Aorta (tissue), 5 donors: ENCODE measurements at places on chromosomes 4 and X. TPM values are rescaled to one million over a fixed set of nuclear protein-coding genes. Genes with fewer than 3 reads are reported as not detected.

- no peak for DNase-seq
Measured at GRCh38 chr4:123484291-123484926, 87.8 kb downstream of the SPRY1 start.

- DNase-seq: no peak
Measured at GRCh38 chr4:97238956-97239666, 904.2 kb downstream of the STPG2 start.

DNA sequence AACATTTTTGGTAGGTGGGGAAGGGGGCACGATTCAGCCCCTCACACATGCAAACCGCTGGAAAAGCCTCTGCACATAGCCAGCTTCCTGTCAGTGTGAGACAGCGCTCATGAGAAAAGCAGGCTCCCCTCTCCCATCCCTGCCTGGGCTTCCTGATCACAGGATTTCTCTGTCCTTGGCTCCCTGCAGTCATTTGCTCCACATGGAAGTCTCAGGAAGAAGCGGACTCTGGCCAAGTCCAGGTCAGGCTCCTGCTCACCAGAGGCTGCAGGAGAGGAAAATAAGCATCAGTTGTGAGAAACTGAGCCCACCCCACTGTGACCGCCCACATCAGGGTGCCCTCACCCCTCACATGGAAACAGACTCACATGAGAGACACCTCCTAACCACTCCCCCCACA, 664.3 kb upstream of the TENM3 start:
- DNase-seq: no peak

GRCh38 chrX:48460606-48461005, 9.5 kb downstream of the SLC38A5 start:
- no peak for DNase-seq

The GAGE12E gene
- not detected for total RNA-seq

- DNase-seq: no peak
Measured at GRCh38 chrX:149825424-149825823, 43.7 kb downstream of the MAGEA9 start.

GRCh38 chr4:98162696-98163095, 19.4 kb upstream of the STPG2 start:
- DNase-seq: no peak

DNA sequence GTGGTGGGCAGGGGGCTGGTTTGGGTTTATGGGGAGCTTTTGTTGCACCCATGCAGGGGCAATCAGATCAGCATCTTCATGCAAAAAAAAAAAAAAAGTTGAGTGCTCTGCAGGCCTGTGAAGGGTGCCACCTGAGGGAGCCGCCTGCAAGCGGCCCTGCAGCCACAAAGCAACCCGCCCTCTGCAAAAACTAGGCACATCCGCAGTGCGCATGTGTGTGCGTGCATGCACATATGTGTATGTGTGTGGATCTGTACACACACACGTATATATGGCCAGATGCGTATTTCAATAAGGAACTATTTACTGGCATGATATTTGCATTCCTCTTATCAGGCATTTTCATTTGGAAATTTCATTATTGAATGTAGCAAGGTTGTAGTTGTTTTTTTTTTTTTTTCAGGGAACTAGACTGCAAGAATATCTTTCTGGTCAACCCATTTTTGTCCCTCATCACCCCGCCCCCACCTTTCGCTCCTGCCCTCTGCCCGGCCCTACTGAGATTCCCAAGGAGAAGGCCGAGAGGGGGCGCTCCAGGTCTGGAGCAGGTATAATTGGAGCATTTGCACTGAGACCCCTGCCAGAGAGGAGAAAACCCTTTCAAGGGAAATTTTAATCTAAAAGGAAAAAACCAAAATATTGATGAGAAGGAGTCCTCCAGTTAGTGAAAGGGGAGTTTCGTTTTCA, 18.1 kb downstream of the CCNQ start:
- DNase-seq: no peak

DNA sequence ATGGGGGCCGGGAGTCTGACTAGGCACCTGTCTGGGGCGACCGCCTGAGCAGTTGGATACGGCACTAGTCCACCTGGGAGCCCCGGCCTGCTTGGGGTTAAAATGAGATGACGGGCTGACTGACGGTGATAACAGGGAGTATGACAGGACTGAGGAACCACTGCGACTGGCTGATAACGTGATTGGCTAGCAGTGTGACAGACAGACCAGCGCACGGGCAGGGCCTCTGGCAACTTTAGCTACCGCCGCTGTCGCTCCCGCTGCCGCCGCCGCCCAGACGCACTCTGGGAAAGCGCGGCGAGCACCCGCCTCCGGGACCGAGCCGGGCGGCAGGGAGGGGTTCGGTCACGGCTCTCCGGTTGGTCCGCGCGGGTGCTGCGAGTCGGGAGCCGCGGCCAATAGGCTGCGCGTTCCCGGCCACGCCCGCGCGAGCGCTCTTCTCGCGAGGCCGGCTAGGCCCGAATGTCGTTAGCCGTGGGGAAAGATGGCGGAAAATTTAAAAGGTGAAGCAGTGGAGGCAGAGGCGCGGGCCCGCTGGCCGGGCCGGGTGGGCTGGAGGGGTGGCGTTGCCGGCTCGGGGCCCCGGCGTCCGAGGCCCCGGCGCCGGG, at the start of gene SUV39H1:
TSS of gene SUV39H1 (plus strand) at position 434 of the 608 bp plus-strand sequence. CDS start at position 485, 51 bp downstream.
- peak; percentile 95 for DNase-seq

DNA sequence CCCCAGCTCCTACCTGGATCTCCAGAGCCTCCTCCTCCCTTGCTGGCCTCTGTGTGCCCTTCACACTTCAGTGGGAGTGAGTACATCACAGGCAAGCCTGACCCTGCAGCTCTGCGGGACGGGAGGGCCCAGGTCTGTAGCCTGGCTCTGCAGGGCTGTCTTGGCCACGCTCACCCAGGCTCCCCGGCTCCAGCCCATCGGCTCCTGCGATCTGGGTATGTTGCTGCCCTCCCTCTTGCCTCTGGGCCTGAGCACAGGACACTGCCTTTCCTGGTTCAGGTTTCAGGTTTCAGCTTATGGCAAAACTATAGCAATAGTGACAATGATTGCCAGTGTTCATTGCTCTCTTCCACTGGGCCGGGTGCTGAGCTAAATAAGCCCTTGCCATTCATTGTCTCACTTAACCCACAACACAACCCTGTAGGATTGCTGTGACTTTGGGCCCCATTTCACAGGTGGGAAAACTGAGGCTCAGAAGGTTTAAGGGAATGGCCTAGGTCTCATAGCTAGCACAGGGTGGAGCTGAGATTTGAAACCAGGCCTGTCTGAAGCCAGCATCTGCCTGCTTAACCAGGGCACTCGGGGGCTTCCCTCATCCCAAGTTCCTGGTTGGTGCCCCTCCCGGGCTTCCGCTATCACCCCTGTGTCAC, 44.6 kb upstream of the SORCS2 start:
- no peak for DNase-seq

DNA sequence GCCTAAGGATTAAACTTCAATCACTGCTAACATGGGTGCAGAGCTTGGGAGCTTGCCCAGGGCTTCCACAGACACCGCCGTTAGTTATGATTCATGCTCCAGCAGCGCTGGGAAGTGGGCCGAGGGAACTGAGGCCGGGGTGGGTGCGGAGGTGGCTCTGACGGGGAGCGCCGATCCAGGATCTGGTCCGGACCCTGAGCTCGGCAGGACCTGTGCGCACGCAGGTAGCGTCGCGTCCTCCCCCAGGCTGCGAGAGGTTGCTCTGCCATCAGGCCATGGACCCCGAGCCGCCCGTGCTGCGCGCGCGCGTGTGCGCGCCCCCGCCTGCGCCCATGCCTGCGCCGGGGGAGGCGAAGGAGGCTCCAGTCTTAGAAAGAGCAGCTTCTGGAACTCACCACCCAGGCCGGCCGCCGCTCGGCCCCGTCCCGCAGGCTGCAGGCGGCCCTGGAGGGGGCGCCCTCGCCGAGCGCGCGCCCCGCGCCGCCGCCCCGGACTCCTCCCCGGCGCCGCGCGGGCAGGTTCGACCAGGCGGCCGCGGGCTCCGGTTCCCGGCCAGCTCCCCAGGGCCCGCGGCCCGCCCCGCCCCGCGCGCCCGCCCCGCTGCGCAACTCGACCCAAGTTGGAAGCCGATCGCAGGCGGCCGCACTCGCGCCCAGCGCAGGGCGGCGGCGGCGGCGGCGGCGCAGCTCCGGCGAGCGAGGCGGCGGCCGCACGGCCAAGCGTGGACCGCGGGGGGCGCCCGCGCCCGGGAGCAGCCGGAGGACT, 732 bp upstream of the ADRA2C start:
- peak; percentile 90 for DNase-seq

DNA sequence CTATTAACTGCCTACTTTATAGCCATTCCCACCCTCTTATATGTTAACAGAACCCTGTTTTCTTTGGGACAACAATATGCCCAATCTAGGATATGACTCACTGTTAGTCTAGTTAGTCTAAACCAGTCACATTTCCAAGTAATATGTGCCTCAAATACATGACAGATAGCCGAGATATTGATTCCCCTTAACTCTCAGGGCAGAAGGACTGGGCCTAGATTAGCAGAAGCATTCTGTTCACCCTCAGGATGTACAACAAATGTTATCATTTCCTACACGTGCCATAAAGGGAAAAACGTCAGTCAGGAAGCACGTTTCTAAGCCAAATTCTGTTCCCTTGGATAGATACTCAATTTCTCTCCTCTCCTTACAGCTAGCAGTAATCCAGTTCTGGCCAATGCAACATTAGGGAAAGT, 114.1 kb downstream of the SLC10A7 start:
- no peak for DNase-seq

- DNase-seq: no peak
Measured at GRCh38 chr4:121989715-121990114, 37.9 kb upstream of the TRPC3 start.

- no peak for DNase-seq
Measured at GRCh38 chrX:103658681-103659433, 27.6 kb downstream of the MORF4L2 start.

The NAP1L2 gene
- total RNA-seq: 7.2 TPM

The ADH1A gene
- total RNA-seq: 2.7 TPM

GRCh38 chrX:69807400-69807799, 191.5 kb downstream of the EDA start:
- DNase-seq: no peak

- no peak for DNase-seq
Measured at GRCh38 chrX:39063702-39064101, 262.4 kb downstream of the MID1IP1 start.

The POLN gene
- 3.2 TPM for total RNA-seq

DNA sequence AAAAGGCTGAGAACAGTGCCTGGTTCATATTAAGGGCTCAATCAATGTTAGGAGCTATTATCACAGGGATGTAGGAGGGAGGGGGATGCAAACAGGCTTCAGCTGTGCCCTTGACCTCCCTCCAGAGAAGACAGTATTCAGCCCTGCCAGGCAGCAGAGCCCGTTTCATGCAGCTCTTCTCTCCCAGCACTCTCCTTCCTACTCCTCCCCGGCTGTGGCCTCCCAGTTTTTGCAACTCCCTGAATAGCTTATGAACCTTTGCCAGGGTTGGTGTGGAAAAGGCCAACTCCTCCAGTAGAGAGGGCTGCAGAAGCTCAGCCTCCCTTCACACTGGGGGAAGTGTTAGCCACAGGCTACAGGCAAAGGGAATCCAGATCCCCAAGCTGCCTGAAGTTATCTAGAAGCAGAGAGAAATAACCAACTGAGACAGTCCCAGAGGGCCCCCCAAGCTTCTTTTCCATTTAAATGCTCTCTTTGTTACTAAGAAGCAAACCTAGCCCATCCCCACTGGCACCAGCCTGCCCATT, 31.7 kb upstream of the APLN start:
- peak; percentile 54 for DNase-seq

The HSFX1 gene
- total RNA-seq: 2.2 TPM

GRCh38 chr4:173482330-173482931, 47.6 kb downstream of the HAND2 start:
- no peak for DNase-seq

DNA sequence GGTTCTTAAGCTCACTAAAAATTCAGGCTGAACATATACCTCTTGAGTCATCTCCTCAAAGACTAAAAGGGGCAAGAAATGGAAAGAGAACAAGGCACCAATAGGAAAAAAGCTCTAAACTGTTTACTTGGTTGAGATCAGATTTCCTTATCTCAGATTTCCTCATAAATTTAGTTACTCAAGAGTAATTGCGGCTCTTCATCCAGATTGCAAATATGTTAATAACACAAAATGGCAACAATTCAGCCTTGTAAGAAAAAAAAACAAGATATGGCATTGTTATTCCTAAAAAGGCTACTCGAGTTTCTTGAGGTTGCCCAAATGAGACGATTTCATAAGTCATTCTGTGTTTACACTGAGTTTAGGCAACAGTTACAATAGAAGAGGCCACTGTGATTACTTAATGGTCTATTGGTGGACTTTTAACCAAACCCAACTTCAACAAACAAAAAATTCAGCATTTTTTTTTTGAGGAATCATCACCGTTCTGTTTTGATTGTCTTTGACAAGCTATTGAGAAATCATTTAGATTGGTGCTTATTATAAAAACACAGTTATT, 97.9 kb upstream of the PDHA1 start:
- no peak for DNase-seq

The KLKB1 gene
- 1.2 TPM for total RNA-seq

GRCh38 chr4:101171747-101172146, 175.6 kb downstream of the PPP3CA start:
- no peak for DNase-seq

DNA sequence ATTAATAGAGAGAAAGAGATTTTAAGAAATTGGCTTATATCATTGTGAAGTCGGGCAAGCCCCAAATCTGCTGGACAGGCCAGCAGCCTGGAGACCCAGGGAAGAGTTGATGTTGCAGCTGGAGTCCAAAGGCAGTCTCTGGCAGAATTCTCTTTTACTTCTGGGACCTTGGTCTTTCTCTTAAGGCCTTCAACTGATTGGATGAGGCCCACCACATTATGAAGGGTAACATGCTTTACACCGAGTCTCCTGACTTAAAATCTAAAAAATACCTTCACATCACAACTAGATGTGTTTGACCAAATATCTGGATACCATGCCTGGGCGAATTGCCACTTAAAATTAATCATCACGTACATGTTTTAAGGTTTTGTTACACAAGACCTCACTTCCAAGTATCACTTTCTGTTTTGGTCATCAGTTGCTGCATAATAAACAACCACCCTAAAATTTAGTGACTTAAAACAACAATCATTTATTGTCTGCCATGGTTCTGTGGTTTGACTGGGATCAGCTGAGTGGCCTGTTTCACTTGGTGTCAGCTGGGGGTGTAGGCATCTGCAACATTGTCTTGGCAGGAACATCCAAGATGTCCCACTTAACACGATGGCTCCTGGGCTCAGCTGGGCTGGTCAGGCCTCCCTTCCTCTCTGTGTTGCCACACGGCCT, 3.4 kb downstream of the CD38 start:
- DNase-seq: no peak

- no peak for DNase-seq
Measured at GRCh38 chrX:73817393-73818199, 254.6 kb downstream of the CHIC1 start.

DNA sequence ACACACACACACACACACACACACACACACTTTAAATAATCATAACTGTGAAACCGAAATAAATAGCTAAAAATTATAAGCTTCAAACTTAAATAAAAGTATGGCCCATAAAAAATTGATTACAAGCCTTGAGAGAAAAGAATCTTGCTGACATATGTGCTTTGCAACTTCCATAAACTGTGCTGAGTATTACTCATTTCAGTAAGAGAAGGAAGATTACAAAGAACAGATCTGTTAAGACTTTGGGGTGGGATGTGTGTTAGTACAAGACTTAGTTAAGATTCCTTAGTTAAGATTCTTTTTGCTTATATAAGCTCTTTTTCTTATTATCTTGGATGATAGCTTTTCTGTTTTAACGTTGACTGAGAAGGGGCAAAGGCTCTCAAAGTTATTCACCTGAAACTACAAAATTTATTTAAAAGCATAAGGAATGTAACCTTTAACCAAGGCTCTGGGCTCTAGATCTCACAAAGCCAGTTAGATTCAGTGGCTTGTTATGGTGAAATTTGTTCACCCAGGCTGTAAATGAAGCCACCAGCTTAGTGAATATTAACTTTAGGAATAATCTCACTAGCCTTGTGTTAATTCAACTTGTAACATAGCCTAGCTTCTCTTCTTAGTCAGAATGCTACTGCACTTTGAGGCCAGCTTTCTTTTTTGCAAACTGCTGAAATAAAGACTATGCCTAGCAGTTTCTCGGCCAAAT, 58.2 kb downstream of the ARSJ start:
- DNase-seq: no peak
